ENCODE measurements at places on chromosomes 13 and 19.
A peak's percentile ranks its signal among the peaks of the same experiment; 100 is the strongest.

DNA sequence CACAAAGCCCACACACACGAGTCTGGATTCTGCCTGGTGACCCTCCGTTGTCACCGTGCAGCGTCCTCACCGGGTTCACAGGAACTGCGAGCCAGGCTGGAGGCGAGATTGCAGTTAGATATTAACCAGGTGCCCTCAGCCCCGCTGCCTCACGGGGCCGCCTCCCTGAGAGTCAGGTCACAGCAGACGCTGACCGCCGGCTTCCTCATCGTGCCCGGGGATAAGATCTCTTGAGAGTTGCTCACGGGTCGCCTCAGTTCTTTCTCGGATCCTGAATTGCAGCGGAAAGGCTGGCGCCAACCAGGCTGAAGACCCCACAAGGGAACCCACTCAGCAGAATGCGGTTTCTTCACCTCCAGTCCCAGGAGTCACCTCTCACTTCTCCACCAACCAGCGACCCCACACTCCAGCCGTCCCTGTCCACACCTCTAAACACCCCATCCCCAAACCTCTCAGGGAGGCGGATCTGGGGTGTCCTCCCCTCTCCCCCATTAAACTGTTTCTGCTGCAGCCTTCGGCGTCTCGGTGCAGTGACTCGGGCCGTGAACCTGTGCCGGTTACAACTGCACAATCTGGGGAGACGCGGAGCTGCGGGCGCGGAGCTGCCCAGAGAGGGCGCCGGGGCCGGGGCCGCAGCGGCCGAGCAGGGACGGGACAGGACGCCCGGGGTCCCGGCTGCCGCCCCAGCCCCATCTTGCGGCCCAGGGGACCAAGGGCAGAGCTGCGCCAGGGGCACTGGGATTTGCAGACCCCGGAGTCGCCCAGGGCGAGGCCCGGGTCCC is 591 bp downstream of the ZNF823 start:
- no peak for DNase-seq

DNA sequence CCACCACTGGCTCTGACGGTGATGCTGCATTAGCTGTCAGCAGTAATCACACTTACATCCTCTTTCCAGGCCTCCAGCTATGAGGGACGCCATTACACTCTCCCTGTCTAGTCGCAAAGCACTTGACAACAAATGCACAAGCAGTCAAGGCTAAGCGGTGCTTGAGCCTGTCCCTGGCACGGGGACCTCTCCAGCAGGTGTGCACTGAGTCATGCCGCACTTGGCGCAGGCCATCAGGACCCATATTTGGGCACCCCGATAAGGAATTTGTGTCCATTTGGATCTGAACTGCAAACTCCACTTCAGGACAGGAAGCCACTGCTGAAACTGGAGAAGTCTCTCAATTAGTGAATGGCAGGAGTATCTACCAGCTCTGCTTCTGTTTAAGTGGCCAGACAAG is 301.9 kb upstream of the OBI1 start:
- DNase-seq: no peak

DNA sequence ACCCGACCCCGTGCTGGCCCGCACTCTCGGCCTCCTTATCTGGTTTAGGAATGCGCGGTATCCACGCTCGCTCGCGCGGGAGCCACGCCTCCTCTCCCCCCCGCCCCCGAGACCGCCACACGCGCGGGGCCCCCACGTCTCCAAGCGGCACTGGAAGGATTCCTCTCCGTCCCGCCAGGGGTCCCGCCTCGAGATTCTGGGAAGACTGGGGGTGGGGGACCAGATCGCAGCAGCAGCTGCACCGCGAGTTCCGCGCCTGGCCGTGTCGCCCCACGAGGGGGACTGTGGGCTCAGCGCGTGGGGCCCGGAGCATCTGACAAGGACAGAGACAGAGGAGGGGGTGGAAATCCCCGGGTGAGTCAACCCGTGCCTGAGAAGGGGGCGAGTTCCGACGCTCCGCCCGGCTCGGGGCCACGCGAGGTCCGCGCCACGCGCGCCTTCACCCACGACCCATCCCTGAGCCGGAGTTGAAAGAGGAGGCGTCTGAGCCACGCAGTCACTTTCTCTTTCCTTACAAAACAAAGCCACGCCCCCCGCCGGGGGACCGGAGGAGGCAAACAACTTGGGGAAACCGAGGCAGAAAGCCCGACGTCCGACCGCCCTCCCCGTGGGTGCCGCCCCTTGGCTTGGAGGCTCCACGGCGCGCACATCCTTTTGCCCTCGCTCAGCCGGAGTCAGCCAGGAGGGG is 814 bp downstream of the S1PR2 start:
- peak; percentile 57 for DNase-seq

DNA sequence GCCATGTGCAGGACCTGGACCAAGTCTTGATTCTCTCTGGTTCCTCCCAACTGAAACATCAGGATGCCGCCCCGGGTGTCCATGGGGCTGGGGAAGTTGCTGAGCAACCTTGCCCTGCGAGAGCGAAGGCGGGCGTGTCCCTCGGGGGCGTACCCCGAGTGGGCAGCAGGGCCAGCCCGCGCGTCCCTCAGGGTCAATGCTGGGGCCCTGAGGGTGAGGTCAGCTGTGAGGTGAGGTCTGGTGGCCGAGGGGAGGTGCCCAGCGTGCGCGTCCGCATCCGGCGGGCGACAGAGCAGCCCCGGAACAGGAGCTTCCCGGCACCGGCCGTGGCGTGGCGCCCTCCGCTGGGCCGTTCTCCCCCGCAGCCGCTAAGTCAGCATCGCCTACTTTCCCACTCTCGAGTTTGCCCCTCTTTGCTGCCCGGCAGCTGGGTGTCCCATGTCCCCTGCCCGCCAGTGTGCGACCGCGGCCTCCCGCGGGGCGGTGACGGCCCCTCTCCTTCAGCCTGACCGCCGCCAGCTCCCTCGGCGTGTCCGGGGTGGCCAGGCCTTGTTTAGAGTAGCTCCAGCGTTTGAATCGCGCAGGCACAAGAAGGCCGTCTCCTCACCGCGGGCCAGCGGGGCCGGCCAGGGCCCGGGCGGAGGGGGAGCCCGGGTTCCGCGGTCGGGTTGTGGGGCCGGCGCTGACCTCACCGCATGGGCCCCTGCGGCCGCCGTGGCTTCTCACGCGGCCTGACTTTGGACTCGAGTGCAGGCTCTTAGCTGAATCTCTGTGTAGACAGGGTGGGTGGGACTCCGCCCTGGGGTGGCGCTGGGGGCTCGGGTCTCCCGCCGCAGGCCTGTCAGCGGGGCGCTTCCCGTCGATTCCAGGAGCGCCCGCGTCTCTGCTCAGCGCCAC is 33.0 kb downstream of the GJA3 start:
- DNase-seq: no peak

DNA sequence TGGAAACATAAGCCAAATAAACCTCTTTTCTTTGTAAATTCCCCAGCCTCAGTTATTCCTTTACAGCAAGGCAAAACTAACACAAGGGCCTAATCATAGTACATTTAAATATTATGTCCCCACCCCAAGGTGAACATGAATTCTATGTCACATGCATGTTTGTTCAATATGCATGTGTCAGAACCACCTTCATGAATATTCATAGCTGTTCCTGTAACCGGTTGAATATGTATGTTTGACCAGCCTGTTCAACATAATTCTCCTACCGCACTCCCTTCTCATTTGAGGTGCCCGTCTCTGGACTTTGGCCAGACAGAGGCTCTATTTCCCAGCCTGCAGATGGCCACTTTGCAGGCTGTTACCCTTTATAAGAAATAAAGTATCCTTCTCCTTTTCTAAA is 769.4 kb upstream of the SLITRK1 start:
- no peak for DNase-seq

GRCh38 chr19:3176715-3177501 is 1.7 kb upstream of the S1PR4 start:
- peak; percentile 55 for DNase-seq

DNA sequence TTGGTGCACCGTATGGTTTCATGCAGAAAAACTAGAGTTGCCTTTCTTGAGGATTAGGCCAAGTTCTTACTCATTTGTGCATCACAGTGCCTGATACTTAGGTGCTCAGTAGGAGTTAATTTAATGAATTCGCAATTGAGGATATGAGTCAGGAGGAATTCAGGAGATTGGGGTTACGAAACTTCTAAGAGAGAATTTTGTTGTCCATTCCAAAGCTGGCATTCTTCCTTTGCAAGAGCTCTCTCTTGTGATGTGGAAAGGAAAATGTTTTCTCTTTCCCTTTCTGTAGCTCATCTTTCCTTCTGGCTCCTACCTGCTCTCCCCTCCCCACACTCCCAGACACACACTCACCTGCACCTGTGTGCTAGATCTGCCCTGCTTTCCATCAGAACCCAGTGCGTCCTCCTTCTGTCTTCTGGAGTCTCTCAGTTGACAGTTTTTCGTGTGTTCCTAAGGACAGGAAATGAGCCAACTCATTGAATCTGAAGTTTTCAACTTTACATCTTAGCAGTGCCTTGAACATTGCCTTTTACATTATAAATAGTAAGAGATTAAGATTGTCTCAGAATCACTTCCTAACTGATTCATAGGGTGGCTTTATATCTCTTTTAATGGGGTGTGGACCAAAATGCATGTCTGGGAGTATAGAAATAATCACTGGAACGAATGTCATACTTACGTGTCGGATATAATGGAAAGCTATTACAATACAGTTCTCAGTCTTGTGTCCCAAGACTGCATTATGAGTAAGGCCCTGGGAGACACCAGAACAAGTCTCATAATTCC is 19.7 kb upstream of the ERCC5 start:
- no peak for DNase-seq

DNA sequence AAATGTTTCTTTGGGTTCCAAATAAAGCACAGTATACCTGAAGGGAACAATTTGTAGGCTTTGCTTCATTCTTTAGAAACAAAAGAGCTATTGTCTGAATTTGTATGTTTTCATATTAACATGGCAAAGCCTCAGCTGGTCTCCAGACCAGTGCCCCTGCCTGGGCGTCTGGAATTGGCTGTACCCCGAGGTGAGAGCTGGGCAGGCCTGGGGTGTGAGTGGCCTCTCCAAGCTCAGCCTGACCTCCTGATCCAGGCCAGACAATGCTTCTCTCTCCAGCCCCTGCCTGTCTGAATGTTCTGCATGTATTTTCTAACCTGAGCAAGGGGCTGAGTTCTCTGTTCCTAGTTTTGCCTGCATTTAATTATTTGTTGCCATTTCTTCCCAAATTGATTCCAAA is 66.3 kb upstream of the MCF2L start:
- DNase-seq: no peak

DNA sequence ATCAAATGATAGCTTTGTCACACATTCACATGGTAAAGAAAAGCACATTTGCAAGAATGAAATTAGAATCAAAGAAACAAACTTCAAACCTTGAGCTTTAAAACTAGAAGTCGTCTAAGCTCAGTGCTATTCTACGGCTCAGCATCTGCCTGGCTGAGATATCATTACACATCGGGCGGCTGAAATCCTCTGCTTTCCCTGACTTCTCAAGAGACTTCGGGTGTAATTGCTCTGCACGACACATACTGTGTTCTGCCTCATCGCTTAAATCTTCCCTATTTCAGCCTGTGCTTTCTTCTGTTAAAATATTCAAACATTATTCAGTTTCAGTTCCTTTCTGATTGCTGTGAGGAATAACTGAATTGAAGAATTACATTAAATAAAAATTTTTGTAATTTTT is 265.3 kb downstream of the NALCN start:
- no peak for DNase-seq

- no peak for DNase-seq
These were observed 34.2 kb upstream of the ARGLU1 start for GRCh38 chr13:106602178-106602577.

All from stimulated activated CD4-positive, alpha-beta T cell treated with anti-CD3 and anti-CD28 coated beads, Interleukin-15, amount 100 ng/mL, for 1 hour (primary cell).